ENCODE measurements at places on chromosomes 5 and 9. TPM values are rescaled to one million over a fixed set of nuclear protein-coding genes. Genes with fewer than 3 reads are reported as not detected.

DNA sequence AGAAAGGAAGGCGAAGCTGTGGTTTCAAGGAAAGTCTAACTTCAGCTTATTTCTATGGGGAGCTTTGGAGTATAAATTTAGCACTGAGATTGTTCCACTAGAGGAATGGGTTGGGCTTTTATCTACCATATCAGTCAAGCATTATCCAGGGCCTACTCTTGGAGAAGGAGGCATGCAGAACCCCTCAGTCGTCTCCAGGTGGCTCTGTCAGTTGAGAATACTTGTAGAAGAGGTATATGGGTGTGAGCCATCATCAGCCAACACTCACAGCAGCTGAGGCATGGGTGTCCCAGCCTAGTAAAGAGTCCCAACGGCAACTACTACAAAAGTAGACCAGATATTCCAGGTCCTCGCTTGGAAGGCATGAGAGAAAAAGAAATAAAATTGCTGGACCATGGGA is 548.5 kb upstream of the GRAMD2B start:
- DNase-seq: no peak

The PRELID1 gene
- 109 TPM for polyA plus RNA-seq

- peak; percentile 78 for DNase-seq
Observed at GRCh38 chr5:138974227-138975063, 99.3 kb upstream of the LRRTM2 start.

GRCh38 chr5:40521925-40522324 is 157.8 kb upstream of the PTGER4 start:
- no peak for DNase-seq

Measured in renal pelvis (tissue), 12 donors.